Mesothelial cell of epicardium (in vitro differentiated cells): ENCODE measurements at places on chromosomes 12 and 14.
A peak's percentile ranks its signal among the peaks of the same experiment; 100 is the strongest.

DNA sequence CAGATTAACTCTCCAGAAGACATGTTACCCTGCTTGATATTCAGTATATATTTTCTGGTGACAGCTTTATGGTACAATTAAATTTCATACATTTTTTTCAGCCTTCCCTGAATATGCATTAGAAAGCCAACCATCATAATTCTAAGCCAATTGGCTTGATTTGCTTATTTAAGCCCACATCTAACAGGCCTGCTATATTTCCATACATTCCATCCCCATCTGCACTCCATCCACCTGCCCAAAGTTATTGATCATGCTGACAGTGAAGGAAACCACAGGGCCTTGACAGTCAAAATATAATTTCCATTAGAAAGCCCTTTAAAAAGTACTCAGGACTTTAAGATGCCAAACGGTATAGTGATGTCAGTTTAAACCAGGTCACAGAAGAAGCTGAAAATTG lies 164.3 kb downstream of the GXYLT1 start:
- no peak overlapping the region for H3K27ac ChIP-seq
- H3K27me3 ChIP-seq = no peaks in the 10 kb centered on the region
- peaks cover 40% of the 10 kb centered on the region for H3K4me1 ChIP-seq
- peaks cover 6% of the 10 kb centered on the region for H3K36me3 ChIP-seq
- no peak for DNase-seq
- H3K4me3 ChIP-seq = no peak overlapping the region

GRCh38 chr12:2547273-2548044 lies 247.3 kb upstream of the FKBP4 start:
- no peaks in the 10 kb centered on the region for H3K36me3 ChIP-seq
- no peak for DNase-seq

- H3K36me3 ChIP-seq = no peaks in the 10 kb centered on the region
- DNase-seq = no peak
- peaks cover 11% of the 10 kb centered on the region for H3K27me3 ChIP-seq
- peaks cover 45% of the 10 kb centered on the region for H3K4me1 ChIP-seq
- H3K4me3 ChIP-seq = no peak overlapping the region
Measured at GRCh38 chr12:46131732-46132469, 136.9 kb downstream of the SLC38A1 start.

DNA sequence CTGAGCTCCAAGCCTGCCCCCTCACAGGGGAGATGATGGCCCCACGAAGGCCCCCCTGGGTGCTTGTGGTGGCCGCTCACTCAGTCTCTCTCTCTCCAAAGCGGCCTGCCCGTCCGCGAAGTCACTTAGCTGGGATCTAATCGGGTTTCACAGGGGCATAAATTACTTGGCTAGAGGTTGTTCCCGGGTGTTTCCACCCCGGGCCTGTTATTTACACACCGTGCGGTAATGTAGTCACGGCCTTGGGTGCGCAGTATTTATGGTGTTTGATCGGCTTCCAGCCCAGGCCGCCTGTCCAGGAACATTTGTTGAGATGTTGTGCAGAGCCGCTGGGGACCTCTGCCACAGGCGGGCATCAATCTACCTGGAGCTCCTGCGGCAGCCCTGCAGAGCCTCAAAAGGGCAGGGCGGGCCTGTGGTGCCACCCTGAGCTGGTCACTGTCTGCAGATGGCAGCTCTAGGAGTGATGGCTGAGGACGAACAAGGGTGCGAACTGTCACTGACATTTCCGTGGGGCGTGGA lies 91.2 kb downstream of the KIF26A start:
- DNase-seq = no peak
- no peaks in the 10 kb centered on the region for H3K36me3 ChIP-seq
- no peaks in the 10 kb centered on the region for H3K27me3 ChIP-seq
- no peak overlapping the region for H3K4me3 ChIP-seq
- peaks cover 14% of the 10 kb centered on the region for H3K4me1 ChIP-seq

DNA sequence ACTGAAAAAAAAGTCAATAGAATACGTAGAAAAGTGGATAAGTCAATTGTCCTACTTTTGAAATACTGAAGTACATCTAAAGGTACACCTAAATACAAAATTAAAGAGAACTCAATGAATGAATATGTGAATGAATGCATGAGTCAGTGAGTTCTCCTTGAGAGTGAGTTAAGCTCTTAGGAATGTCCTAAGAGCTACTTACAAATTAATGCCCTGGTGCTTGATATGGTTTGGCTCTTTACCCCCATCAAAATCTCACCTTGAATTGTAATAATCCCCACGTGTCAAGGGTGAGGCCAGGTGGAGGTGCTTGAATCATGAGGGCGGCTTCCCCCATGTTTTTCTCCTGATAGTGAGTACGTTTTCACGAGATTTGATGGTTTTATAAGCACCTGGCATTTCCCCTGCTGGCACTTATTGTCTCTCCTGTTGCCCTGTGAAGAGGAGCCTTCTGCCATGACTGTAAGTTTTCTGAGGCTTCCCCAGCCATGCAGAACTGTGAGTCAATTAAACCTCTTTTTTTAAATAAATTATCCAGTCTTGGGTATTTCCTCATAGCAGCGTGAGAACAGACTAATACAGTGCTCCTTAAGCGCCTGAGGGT lies 192.2 kb upstream of the ARHGAP5 start:
- no peaks in the 10 kb centered on the region for H3K27me3 ChIP-seq
- DNase-seq = no peak
- H3K4me1 ChIP-seq = peaks cover 4% of the 10 kb centered on the region
- H3K4me3 ChIP-seq = no peak overlapping the region

- H3K27ac ChIP-seq = no peak overlapping the region
- peaks cover 23% of the 10 kb centered on the region for H3K4me1 ChIP-seq
- H3K4me3 ChIP-seq = no peak overlapping the region
- no peaks in the 10 kb centered on the region for H3K36me3 ChIP-seq
- no peaks in the 10 kb centered on the region for H3K27me3 ChIP-seq
- DNase-seq = no peak
Measured at GRCh38 chr14:104169699-104170479, 31.5 kb downstream of the KIF26A start.

- H3K27ac ChIP-seq = no peak overlapping the region
- no peaks in the 10 kb centered on the region for H3K36me3 ChIP-seq
- H3K27me3 ChIP-seq = peaks cover 25% of the 10 kb centered on the region
- no peak for DNase-seq
- H3K4me3 ChIP-seq = no peak overlapping the region
Measured at GRCh38 chr14:61266891-61267740, 14.0 kb downstream of the TMEM30B start.

DNA sequence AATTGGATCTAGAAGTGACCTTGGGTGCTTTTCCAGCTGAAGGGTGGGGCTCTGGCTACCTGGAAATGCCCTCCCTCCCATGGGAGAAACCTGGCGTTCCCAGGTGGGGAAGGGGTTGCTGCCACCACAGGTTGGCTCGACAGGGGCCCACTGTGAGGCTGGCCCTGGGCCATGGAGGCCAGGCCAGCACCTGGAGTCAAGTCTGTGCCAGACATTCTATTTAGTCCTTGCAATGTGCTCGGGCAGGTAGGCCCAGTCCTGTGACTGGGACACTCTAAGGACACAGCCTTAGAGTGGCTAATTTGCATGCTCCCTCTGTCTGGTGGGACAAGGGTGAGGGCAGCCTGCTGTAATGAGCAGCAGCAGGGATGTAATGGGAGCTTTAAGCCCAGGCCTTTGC lies 11.9 kb downstream of the VRTN start:
- H3K27ac ChIP-seq = no peak overlapping the region
- peaks cover 6% of the 10 kb centered on the region for H3K27me3 ChIP-seq
- DNase-seq = no peak
- H3K4me1 ChIP-seq = no peaks in the 10 kb centered on the region
- H3K36me3 ChIP-seq = no peaks in the 10 kb centered on the region
- H3K4me3 ChIP-seq = no peak overlapping the region

GRCh38 chr12:14238221-14238792 lies 127.2 kb upstream of the ATF7IP start:
- H3K27me3 ChIP-seq = no peaks in the 10 kb centered on the region
- H3K27ac ChIP-seq = peak overlapping the region; percentile 54
- H3K4me1 ChIP-seq = peaks cover 21% of the 10 kb centered on the region
